ENCODE measurements at places on chromosomes 7 and 10. TPM values are rescaled to one million over a fixed set of nuclear protein-coding genes. Genes with fewer than 3 reads are reported as not detected.

GRCh38 chr7:127239814-127240213, 12.9 kb downstream of the GRM8 start:
- no peak for DNase-seq

DNA sequence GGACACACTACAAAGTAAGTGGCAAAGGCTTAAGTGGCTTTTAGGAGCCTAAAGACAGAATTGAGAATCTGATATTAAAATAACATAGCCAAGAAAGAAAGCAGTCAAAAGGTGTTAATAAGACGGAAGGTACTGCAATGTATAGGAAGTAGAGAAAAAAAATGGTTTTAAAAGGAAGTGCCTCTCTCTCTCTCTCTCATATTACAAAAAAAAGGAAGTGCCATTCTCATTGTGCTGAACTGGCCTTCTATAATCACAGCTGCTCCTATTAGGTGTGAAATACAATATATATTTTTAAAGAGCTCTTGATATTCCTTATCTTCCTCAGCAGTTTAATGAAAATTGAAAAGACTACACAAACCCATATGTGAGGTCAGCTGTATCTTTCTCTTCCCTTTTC, 199.4 kb upstream of the NPVF start:
- no peak for DNase-seq

GRCh38 chr7:69020536-69020935, 577.7 kb upstream of the AUTS2 start:
- no peak for DNase-seq

GRCh38 chr10:13882119-13882711, 295.4 kb downstream of the PRPF18 start:
- DNase-seq, result peak; percentile 99

GRCh38 chr10:55782181-55782580, 578.9 kb downstream of the ZWINT start:
- DNase-seq, result no peak

- no peak for DNase-seq
Measured at GRCh38 chr10:79048639-79049550, 19.9 kb upstream of the ZMIZ1 start.

DNA sequence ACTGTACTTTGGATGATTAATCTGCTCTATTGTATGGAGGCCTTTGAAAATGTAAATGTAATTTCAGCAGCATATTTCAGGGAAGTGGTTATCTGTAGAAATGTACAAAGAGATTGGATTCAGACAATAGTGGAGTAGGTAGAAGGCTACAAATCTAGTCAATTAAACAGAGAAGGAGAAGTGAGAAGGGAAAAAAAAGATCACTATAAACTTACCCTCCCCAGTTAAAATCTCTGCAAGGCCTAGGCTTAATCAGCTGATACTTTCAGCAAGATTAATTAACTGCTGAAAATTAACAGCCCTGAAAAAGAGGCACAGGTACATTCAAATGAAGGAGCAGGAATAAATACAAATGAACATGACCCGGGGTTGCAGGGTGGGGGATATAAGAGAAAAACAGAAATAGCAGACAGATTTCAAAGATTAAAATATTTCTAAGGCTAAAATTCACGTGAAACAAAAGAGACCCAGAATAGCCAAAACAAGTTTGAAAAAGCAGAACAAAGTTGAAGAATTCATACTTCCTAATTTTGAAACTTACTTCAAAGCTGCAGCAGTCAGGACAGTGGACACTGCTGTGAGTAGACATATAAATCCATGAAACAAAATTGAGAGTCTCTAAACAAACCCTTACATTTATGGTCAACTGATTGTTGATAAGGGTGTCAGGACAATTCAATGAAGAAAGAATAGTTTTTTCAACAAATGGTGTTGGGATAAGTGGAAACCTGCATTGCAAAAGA, 96.0 kb downstream of the NRCAM start:
- DNase-seq, result no peak

DNA sequence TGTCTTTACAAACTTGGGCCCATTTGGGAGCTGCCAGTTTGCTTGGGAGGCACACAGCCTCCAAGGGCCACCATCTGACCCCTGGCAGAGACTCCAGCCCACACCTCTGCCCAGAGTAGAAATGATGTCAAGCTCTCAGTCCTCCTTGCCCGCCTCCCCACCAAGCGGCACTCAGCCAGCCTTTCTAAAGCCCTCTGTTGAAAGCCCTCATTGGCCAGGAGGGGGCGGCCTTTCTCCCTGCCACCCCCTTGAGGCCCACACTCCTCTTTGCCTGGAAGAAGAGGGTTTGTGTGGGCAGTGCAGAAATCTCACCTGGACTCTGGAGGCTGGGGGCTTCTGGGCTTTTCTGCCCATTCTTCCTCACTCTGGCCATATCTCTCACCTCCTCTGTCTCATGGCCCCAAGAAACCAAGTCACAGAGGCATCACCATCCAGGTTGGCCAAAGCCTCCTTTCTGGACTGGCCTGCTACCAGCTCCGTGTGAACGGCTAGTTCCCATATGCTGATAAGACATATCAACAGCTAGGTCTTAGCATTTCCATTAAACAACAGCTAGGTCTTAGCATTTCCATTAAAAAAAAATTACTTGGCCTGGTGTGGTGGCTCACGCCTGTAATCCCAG, 36.1 kb downstream of the UBTD1 start:
- DNase-seq, result peak; percentile 33

DNA sequence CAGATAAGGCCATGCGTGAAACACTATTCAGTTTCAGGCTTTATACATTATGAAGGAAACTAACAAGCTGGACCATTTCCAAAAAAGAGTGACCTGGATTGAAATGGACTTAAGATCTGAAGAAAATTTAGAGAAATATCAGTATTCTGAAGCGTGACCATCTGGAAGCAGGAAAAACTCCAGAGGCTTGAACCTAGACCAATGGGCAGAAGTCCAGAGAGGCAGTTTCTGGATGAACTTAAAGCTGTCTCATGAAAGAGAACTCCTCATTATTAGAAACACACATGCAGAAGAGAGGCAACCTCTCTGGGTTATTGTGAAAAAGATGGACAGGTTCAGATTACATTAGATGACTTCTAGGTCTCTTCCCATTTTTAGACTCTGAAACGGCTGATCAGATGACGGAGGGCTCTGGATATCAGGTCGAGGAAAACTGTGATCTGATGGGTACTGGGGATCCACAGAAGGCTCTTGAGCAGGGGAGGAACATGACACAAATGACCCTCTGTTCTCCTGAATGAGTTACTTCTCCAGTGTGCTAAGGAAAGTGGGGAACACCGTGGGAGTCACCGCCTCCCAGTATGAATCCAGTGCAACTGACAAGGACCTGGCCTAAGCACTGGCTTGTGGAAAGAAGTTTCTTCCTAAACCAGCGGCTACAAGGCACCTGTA, 116.5 kb downstream of the SPDYE5 start:
- no peak for DNase-seq

GRCh38 chr7:112701456-112701855, 88.7 kb downstream of the TMEM168 start:
- no peak for DNase-seq

DNA sequence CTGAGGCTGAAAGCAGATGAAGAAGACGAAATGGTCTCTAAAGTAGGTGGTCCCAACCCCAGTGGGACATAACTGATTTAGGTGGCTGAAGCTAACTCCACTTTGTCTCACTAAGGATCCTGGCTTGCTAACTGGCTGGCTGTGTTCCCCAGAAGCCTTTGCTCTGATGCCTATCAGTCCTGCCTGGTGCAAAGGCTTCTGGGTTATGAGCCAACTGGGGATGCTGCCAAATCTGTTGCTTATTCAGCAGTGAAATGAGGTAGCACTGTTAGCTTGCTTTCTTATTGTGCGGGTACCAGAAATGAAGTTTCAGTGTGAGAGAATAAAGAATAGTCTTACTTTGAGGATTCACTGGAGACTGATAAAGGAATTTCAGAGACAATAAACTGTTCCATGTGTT, 18.1 kb downstream of the PRKG1 start:
- no peak for DNase-seq

DNA sequence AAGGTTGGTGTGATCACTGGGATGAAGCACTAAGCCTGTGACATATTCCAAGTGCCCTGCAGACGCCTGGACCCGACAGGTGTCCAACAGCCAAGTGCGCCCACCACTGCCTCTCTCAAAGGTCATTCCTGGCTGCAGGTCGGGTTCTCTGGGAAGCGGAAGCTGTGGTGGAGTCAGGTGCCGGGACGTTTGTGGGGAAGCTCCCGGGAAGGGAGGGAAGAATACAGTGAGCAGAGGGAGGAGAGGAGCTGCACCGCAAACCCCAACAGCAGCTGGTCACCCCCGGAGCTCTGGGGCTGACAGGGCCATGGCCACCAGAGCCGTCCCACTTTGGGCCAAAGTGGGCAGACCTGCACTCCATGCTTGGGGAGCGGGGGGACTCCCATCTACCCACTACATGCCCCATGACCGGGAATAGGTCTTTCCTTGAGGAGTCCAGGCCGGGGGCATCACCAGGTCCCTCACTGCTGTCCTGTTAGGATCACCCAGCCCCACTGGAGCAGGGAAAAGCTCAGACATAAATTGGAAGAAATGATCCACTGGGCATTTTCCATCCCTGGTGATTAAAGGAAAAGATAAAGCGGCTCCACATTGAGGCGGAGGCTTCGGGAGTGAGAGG, 84.5 kb upstream of the PPP2R2D start:
- no peak for DNase-seq

- DNase-seq, result no peak
Measured at GRCh38 chr7:126696256-126697038, 556.3 kb downstream of the GRM8 start.

GRCh38 chr7:105776986-105777910, 99.2 kb downstream of the ATXN7L1 start:
- peak; percentile 60 for DNase-seq

DNA sequence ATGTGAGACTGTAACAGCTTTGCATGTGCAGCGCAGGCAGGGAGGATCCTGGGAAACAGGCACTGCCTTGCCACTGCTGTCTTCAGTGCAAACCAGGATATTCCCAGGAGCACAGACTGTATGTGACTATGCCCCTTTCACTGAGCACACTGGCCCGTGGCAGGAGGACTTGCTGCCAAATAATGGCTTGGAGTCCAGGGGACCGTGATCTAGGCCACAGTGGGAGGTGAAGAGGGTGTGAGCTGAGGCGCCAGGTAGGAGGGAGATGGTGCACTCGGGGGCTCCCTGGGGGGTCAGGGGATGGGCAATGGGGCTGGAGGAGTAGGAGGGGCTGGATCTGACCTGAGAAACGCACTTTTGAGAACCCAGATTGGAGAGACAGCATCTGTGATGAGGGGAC, 193.4 kb upstream of the ZNF32 start:
- DNase-seq, result no peak

DNA sequence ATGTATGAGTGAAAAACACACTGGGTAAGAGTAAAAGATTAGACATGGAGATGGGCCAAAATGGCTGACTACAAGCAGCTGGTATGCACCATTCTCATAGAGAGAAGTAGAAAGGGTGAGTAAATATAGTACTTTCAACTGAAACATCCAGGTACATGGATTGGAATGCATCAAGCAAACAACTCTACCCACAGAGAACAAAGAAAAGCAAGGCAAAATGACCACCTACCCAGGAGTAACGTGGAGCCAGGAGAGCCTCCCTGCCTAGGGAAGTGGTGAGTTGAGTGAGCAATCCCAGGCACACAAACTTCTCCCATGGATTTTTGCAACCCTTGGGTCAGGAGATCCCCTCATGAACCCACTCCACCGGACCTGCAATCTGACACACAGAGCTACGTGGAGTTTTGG, 212.8 kb downstream of the PTN start:
- DNase-seq, result peak; percentile 39

- DNase-seq, result no peak
Measured at GRCh38 chr7:55588976-55589604, 16.8 kb upstream of the VOPP1 start.

DNA sequence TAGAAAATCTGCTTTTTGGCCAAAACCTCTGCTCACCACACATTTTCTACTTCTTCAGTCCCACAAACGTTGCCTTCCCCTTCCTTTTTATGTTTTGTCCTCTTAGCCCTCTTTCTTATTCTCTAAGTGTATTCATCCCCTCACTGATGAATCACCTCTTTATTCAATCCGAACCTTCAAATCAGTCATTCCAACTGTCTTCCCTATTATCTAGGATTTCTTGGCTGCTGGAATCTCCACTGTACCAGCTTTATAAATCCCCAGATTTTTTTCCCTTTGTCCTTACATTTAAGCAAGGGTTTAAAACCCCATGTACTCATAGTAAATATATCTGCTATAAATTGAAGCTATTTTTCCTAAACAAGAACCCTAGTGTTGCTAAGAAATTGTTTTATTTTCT, 176.9 kb downstream of the SEMA3A start:
- DNase-seq, result peak; percentile 6

DNA sequence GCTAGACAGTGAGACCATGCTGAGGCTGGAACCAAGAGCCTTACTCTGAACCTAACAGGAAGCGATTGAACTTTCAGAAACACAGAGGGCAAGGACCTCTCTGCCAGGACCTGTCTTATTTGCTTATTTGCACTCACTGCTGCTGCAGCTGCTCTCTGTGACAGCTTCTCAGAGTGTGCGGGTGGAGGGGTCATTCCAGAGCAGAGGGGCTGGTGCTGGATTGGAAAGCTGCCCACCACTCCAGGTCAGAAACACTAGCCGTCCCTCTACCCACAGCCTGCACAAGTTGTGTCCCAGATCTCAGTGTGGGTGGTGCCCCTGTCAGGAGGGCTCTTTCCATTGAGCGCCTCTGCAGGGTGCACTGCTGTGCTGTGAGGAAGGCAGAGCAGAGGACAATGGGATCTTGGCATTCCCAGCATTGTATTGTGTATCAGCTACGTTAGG, 126.2 kb downstream of the CCNY start:
- no peak for DNase-seq

DNA sequence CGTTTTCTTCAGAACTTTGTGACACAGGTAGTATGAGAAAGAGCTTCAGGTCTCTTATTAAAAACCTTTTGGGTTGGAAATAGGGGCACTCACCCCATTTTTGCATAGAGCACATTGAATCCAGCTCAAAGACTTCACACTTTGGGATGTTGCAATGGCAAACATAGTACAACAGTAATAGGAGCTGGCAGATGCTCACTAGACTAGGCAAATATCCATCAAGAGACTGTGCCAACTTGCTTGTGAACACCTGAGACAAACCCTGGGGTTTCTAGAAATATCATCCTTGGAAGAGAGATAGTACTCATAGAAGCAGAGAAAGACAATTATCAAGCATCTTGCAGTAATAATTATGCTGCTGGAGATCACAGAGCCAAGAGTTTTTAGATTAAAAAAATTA, 280.0 kb downstream of the CACNA2D1 start:
- DNase-seq, result no peak

GRCh38 chr7:7639847-7640220, 718 bp upstream of the UMAD1 start:
- peak; percentile 32 for DNase-seq

GRCh38 chr7:145698526-145699262, 417.9 kb upstream of the CNTNAP2 start:
- peak; percentile 58 for DNase-seq

- DNase-seq, result no peak
Measured at GRCh38 chr7:9407816-9408215, 974.4 kb downstream of the NXPH1 start.

The MYOZ1 gene
- not detected for total RNA-seq

The PALD1 gene
- 0.10 TPM for total RNA-seq

The HECW1 gene
- 12.9 TPM for total RNA-seq

The MYL7 gene
- total RNA-seq, result not detected

The CTAGE8 gene
- 0.39 TPM for total RNA-seq

The BCL7B gene
- 32.8 TPM for total RNA-seq

The NEUROD6 gene
- not detected for total RNA-seq

The RHOBTB1 gene
- 12.4 TPM for total RNA-seq

Measured in RPMI7951 (cell line).